ENCODE measurements at places on chromosomes 6 and 20.

- no peak for DNase-seq
Measured at GRCh38 chr6:157599191-157599590, 218.2 kb downstream of the ZDHHC14 start.

- DNase-seq = no peak
Measured at GRCh38 chr6:5044866-5045265, 40.3 kb upstream of the PPP1R3G start.

DNA sequence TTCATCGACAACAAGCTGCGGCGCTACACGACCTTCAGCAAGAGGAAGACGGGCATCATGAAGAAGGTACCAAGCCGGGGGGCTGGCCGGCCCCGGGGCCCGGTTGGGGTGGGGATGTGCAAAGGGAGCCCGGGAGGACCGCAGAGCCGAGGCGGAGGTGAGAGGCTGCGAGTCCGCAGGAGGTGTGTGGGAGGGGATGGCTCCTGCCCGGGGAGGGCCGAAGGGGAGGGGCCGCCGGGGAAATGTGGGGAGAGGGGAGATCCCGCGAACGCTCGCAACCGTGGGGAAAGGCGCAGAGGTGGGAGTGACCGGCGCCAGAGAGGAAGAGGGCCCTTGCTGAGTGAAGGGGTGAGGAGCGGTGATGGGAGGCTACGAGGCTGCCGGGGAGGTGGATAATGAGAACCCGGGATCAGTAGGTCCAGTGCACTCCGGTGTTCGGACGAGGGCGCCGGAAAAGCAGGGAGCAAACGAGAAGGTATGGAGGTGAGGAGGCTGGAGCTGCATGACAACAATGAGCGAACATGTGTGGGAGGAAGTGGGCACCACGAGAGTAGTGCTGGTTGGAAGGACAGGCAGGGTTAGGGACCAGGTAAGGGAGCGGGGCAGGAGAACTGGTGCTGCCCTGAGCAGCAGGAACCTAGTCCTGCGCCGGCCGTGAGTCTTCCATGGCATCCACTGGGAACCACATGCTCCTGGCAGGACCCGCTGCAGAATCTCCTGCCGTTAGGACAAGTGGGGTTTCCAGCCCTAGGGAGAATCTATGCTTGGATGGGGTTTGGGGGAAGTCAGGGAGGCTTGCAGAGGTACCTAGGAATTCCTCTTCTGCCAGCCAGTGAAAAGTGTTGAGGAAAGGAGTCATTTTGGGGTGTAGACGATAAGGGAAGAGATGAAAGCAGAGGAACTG, 1.3 kb downstream of the SRF start:
- DNase-seq = peak; percentile 62

GRCh38 chr20:8943631-8944030, 125.3 kb upstream of the PLCB4 start:
- no peak for DNase-seq

DNA sequence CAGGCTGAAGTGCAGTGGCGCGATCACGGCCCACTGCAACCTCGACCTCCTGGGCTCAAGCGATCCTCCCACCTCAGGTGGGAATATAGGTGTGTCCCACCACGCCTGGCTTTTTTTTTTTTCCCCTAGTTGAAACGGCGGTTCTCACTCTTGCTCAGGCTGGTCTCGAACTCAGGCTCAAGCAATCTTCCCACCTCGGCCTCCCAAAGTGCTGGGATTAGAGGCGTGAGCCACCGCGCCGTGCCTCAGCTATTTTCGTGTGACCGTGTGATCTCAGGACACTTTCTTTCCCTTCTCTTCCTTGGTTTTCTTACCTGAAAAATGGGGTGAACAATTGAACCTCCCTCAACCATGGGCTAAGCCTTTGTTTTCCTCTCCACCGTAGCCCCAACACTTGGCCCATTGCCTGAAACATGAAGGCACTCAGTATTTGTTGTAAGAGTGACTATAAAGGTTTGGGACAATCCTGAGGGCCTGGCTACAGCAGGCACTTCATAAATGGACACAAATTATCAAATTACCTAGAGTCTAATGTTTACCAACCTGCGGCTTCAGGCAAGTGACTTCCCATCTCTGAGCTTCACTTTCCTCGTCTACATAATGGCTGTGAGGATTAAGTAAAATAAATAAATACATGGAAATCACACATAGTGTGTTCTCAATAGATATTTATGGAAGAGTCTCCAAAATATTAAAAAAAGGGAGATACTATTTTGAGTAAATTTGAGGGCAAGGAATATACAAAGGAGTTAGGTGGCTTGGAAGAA, 31.4 kb upstream of the ID1 start:
- peak; percentile 72 for DNase-seq

GRCh38 chr6:71446470-71446869, 157.9 kb downstream of the OGFRL1 start:
- DNase-seq = no peak

- no peak for DNase-seq
Measured at GRCh38 chr20:35598476-35598875, 17.2 kb upstream of the SPAG4 start.

DNA sequence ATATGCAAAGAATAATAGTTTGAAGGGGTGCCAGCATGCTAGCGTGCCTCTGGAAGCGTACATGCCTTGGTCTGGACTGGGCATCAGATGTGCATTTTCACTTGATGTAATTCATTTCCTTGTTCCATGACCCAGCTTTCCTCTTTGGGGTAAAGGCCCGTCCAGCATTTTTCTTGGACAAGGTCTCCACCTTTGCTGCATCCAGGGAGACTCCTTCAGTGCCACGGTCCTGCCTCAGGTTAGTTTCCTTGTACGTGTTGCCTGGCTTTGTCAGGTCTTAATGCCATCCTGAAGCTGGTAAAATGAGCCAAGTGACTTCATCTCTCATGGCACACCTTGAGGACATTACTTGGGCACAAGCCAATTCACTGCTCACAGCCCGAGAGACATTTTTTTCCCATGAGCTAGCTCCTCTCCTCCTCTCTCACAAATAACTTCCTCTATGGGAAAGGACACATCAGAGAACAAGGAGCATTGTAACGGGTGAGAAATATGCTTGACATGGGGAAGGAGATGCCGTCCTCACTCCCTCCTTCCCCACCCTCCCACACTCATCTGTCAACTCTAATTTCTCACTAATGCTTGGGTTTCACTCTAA, 23.9 kb downstream of the EDN1 start:
- DNase-seq = no peak

DNA sequence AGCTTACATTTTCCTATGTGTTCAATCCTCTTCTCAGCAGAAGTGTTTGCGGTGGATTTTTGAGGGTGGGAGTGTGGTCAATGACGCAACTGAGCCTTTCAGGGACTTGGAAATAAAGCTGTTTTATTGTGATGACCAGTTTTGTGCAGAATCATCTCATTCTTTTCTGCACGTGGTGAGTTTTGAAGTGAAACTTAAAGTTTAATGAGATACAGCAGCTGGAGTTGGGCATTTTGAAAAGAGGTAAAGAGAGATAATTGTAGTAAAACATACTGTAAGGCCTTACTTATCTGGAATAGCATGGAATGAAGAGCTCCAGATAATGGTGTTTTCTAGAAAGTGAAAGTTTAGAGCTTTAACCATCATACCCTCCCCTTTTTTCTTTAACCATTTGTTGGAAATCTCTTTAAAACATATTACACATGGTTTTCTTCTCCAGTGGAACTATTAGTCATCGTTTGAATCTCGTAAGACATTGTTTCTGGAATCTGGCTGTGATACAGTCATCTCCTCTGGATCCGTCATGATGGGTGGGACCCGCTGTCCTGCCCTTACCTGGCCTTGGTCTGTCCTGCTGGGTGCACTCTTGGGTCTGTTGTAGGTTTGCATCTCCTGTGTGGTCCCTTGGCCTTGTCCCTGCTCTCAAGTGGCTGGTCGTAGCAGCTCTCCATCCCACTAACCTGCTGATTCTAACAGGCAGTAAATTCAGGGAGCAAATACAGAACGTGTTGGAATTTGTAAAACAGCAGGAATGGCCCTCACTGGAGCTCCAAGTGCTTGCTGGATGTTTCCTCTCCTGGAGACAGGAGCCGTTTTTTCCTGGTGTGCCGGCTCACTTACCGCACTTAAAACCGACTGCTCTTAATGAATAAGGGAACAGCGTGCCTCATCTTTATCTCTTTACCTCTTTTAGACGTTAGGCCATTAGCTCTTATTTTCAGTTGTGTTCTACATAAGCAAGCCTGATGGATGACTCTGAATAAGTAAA, 29.8 kb downstream of the UST start:
- DNase-seq = no peak

DNA sequence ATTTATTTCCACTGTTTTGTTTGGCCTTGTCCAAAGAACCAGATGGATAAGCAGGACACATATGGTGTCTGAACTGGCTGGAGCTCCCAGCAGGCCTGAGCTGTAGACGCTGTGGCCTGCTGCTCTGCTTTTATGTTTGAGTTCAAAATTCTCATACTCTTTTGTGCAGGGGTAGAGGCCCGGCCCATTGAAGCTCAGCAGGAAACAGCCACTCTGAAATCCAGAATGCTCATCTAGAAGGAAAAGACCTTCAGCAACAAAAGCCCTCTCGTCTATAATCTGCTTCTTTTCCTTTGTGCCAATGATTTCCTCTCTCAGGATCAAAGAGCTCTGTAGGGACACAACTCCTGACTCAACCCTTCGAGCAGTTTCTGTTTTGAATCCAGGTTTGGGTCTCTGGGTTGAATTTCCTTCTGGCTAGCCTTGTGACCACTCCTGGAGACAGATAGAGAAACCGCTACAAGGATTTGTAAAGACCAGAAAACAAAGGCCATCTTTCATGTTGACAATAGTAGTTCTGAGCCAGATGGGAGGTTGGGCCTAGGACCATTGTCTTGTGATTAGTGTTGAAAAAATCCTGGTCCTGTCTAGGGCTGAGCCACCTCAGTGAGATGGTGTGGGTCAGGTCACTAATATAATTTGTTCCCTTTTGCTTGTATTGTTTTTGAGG, 446.7 kb downstream of the BCKDHB start:
- DNase-seq = no peak

GRCh38 chr20:44219170-44219730, 8.7 kb upstream of the OSER1 start:
- DNase-seq = no peak

- no peak for DNase-seq
Measured at GRCh38 chr6:79335133-79335674, 100.7 kb upstream of the HMGN3 start.

DNA sequence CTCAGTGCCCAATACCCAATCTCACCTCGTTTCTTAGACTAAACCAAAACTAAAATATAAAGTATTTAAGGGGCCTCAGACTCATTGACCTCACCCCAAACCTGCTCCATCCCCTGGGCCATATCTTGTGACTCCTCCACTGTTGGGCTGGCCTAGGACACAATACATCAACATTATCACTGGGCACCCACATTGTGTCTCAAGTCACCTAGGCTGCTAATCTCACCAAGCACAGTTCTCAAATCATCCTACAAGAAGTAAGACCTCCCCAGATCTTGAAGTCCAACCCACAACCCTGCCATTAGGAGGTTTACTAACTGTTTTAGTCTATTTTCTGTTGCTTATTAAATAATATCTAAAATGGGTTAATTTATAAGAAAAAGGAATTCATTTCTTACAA, 96.2 kb downstream of the CRYBG1 start:
- DNase-seq = no peak

DNA sequence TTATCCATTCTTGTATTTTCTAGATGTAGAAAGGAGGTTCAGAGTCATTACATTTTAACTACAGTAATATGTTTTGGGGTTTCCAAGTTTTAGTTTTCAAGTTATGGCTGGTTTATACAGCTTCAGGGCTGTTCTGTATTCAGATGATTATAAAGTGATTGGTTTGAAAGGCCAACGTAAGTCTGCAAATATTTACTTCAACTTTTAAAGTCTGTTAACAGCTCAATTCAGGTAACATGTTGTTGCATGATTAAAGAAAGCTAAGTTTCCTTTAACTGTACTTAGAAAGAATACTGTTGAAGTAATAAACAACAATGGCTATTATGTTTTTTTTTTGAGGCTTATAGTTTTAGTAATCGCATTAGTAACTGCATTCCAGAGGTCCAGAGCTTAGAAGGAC, 22.8 kb upstream of the GCLC start:
- no peak for DNase-seq

DNA sequence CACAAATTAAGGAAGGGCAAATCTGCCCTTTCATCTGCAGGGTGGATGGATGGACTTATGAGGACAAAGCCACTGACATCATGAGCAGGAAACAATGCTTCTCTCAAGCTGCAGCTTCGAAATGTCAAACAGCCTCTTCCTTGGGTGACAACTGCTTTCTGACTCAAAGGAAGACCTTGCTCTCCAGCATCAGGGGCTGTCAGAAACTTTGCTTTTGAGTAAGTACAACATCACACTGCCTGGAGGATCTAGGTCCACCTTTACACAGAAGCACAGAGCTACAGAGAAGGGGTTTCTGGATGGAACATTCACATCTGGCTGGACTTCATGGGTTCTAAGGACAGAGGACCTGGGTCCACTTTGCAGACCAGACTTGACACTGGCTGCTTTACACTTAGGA, 5.9 kb downstream of the CST1 start:
- DNase-seq = no peak

DNA sequence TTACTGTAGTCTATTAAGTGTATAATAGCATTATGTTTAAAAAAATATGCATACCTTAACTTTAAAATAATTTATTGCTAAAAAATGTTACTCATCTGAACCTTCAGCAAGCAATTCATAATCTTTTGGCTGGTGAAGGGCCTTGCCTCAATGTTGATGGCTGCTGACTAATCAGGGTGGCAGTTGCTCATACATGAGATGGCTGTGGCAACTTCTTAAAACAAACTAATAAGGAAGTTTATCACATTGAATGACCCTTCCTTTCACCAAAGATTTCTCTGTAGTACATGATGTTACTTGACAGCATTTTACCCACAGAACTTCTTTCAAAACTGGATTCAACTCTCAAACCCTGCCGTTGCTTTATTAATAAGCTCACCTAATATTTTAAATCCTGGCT, 84.0 kb downstream of the TASP1 start:
- DNase-seq = no peak

GRCh38 chr6:169794317-169795055, 43.1 kb downstream of the ERMARD start:
- DNase-seq = peak; percentile 64

DNA sequence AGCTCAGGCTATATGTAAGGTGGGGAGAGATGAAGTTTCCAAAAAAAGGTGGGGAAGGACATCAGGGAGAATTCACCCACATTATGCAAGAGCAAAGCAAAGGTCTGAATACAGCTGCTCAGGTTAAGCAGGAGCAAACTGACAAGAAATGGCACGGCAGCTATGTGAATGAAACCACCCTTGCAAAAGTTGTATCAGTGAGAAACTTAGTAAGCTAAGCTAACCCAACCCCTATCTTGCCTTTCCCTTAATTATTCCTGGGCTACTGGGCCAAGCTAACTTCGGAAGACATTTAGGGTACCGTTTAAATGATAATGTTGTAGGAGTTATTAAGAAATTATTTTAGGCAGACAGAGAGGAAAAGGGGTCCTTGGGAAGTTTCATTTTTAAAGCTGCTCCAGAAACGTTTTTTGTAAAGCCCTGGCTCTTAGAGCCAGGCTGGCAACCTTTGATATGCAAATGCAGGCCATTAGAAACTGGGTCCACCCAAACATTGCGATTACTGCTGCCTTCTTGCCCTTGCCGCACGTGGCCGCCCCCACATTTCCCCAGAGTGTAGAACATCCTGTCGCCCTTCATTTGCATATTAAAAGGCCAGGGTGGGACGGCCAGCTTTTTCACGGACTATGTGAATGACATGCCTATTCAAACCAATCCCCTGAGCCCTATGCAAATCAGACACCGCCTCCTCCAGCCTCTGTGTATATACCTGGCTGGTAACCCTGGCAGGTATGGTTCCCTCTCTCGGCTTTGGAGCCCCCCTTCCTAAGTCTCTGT, 60.5 kb upstream of the SAMD5 start:
- DNase-seq = no peak

GRCh38 chr20:4082406-4083097, 67.2 kb upstream of the RNF24 start:
- DNase-seq = no peak

GRCh38 chr20:31494131-31494530, 19.0 kb downstream of the REM1 start:
- DNase-seq = peak; percentile 18
